ENCODE measurements at places on chromosomes 2 and 18.

DNA sequence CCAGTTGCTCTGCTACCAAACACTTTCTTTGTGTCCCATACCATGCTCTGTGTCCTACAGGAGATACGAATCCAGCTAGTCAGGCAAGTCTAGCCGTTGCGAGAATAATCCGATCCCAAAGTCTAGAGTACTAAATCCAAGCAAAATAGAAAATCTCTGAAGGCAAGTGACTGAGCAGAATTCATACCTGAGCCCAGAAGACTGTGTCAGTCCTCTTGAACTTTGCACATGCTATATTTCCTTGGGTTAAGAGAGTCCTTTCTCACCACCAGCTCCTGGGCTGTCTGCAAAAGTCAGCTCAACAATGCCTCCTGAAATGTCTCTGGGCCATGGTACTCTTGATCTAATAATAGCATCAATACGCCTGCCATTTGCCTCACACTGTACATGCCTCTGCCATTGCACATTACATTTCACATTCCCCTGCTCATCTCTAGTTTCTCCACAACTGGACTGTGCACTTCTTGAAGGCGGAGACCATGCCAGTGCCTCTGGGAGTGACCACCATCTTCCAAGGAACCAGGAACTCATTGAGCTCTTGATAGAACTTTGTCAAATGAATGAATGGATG is 265.8 kb upstream of the ID2 start:
- no peak for DNase-seq

GRCh38 chr2:234414596-234414995 is 82.3 kb downstream of the ARL4C start:
- no peak for DNase-seq

GRCh38 chr2:240390091-240391073 is 45.1 kb upstream of the GPC1 start:
- no peak for DNase-seq

- no peak for DNase-seq
Observed at GRCh38 chr2:227117852-227118251, 46.2 kb downstream of the COL4A4 start.

- DNase-seq, result no peak
Observed at GRCh38 chr2:233164128-233164635, 87.3 kb upstream of the ATG16L1 start.

- no peak for DNase-seq
Observed at GRCh38 chr2:17303054-17303453, 215.2 kb downstream of the RAD51AP2 start.
